CD8-positive, alpha-beta T cell (primary cell): ENCODE measurements at places on chromosomes 7 and 10.

DNA sequence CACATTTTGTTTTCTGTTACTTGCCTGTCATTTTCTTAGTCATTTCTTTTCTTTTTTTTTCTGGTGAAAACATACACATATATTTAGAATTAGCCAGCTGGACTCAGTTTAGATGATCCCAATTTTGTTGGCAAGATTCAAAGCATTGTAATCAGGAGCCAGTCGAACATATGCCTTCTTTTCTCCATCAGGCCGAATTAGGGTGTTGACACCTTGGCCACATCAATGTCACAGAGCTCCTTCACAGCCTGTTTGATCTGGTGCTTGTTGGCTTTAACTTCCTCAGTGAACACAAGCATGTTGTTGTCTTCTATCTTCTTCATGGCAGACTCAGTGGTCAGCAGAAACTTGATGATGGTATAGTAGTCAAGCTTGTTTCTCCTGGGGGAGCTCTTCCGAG, 32.6 kb downstream of the PHF14 start:
- DNase-seq: no peak

- no peak for DNase-seq
Observed at GRCh38 chr7:29563590-29564495, at the start of gene PRR15. Gene PRR15 (plus strand): TSS chr7:29563835. CDS start chr7:29566330, 2,495 bp downstream.

GRCh38 chr10:34539533-34540315, 275.4 kb downstream of the PARD3 start:
- DNase-seq: no peak

GRCh38 chr10:102678842-102679289, 34.6 kb downstream of the TRIM8 start:
- DNase-seq: no peak

DNA sequence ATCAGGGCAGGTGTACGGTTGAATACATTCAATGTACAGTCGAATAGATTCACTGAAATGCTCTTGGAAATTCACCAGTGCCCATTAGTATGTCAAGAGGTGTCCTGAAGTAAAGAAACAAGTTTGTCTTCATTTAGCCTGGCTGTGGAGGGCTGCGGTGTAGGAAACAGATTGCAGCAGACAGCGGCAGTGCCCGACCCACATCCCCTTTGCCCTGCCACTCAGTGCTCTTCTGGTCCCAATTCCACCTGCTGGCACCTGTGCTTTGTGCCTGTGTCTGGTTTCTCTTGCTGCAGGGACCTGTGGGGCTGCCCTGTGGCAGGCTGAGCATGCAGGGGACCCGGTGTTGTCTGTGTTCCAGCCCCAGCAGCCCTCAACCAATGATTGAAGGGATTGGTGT, 183.7 kb downstream of the RPS24 start:
- no peak for DNase-seq

- DNase-seq: no peak
Observed at GRCh38 chr7:33849004-33849403, 56.3 kb upstream of the BMPER start.

- no peak for DNase-seq
Observed at GRCh38 chr10:24792638-24793037, 69.0 kb upstream of the ARHGAP21 start.

GRCh38 chr7:28998105-28998504, 40.0 kb upstream of the TRIL start:
- no peak for DNase-seq

DNA sequence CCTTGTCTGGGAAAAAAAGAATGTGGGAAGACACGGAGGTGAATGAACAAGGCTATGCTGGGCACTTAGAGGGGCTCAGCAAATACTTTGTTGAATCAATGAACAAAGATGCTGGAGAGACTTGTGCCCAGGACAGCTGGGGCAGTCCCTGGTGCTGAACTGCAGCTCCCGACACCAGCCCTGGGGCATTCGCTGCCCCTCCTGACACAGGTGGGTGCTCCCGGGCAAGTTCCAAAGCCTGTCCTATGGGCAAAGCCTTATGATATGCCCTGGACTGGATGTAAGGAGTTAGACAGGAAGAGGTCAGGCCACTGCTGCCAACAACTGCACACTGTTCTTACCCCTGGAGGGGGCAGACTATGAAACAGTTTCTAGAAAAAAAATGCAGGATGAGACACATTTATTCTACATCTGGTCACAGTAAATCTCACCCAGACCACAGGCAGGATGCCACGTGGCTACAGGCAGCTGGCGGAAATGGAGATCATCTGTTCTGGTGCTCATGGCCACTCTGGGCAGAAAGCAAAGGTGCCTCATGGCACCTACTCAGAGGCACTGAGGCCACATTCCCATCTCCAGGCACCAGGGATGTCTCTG, 21.9 kb upstream of the FRAT2 start:
- no peak for DNase-seq

- no peak for DNase-seq
Observed at GRCh38 chr7:139044813-139045794, 9.3 kb upstream of the ZC3HAV1L start.

GRCh38 chr7:55641811-55642210, 69.5 kb upstream of the VOPP1 start:
- no peak for DNase-seq

- DNase-seq: no peak
Observed at GRCh38 chr7:3575753-3576531, 274.9 kb downstream of the SDK1 start.

DNA sequence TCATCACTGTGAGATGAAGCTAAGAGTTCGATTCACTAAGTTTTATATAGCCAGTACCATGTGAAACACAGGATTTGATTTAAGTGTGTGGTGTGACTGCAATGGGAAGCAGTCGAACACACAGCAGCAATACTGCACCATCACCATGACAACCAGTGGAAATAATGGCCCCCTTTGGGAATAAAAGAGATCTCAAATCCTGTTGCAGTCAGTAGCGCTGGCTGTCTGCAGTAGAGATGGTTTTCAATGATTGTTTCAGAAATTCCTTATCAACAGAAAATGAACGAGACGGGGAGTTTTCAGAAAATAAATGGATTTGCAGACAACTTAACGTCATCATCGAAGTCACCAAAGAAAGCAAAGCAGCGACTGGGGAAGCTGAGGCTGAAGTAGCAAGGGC, 91.0 kb downstream of the PTPRE start:
- no peak for DNase-seq

DNA sequence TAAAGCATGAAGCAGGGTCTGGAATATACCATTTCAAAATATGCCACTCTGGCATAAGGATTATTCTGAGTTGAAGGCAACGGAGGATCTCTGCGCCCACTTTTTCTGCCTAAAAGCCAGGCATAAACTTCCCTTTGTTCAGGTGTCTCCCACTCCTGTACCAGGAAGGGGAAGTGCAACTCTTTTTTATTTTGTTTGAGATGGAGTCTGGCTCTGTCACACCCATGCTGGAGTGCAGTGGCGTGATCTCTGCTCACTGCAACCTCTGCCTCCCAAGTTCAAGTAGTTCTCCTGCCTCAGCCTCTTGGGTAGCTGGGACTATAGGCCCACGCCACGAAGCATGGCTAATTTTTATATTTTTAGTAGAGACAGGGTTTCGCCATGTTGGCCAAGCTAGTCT, 18.2 kb downstream of the SVIL start:
- no peak for DNase-seq

DNA sequence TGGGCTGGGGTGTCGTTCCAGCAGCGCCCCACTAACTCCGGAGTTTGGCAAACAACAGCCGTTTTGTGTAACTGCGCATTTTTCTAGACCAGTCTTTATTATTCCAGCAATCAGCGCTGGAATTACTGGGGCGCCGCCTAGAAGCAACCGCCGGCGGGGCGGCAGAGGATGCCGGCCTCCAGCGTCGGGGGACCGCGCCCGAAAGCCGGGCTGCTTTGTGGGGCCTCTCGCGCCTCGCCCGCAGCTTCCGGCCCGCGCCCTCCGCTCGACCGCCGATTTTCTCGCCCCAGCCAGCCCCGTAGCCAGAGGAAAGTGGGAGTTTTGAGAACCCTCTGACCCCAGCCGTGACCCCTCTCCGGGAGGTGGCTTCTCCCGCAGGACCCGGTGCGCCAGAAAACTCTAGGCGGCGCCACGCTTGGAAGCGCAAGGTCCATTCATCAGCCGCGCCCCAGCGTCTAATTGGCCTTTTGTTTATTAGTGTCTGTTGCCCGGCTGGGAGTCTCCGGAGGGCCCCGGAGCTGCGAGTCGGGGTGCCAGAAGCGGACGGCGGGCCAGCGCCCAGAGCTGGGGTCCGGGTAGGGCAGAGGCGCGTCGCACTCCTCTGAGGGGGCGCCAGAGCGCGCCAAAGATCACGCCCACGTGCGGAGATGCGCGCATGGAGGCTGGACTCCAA, 10.7 kb downstream of the EMX2 start:
- no peak for DNase-seq

- no peak for DNase-seq
Observed at GRCh38 chr10:48801001-48801421, 116.3 kb downstream of the WDFY4 start.

- no peak for DNase-seq
Observed at GRCh38 chr7:121871188-121871587, 1.8 kb upstream of the PTPRZ1 start.

DNA sequence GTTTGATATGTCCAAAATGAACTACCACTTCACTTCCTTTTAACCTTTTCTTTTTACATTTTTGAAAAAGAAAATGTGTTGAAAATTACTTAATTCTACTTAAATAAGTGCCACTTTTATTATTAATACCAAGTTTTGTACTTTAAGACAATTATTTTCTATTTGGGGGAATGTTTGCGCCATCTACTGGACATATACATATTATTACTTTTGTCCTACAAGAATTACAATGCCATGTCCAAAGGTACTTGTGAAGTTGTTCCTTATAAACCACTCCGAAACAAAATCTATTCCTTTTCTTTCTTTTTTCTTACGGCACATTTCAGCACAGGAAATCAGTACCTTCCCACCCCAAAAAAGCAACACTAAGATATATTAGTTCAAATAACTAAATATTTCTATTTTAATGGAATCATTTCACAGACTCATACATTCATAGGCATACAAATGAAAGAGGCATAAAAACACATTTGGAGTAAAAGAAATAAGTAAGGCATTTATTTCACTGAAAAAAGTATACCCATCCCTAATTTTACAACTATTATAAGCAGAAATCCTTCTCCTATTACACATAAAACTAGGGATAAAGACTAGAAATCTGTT, 169.9 kb downstream of the RNF133 start:
- DNase-seq: no peak

GRCh38 chr10:133465950-133466474, 12.3 kb downstream of the SCART1 start:
- no peak for DNase-seq

DNA sequence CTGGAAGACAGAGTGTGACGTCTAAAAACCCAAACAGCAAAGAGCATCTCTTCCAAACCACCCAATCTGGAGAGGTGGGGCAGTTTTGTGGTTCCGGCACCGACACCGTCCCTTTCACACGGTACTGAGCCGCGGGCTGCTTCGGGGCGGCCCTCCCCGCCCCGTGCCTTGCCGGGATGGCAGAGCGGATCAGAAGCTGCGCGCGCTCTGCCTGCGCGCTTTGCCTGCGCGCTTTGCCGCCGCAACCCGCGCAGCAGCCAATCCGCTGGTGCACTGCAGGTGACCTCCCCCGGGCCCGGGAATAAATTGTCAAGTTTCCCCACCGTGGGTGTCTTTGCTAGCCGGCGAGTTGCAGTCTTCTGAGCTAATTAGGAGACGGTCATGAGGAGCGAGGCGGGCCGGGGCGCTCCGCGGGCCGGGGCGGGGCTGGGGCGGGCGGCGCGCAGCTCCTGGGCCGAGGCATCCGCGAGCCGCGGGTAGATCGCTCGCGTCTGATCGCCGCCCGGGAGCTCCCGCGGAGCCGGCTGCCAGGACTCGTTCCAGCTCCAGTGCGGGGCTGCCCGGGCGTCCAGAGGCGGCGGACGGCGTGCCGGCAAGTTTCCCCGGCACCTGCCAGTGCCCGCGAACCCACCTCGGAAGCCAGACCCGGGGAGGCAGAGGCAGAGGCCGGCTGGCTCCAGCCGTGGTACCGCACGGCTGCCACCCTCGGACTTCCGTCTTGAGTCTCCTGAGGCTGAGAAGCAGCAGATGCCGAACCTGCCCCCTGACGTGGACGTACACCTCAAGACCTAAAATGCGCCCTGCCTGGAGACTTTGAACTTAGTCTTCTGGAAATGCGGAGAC, 536.0 kb upstream of the GALNT17 start:
- DNase-seq: no peak

- no peak for DNase-seq
Observed at GRCh38 chr10:89093728-89094127, 103.1 kb downstream of the FAS start.

GRCh38 chr10:114420811-114421485, 16.6 kb upstream of the AFAP1L2 start:
- no peak for DNase-seq

- no peak for DNase-seq
Observed at GRCh38 chr10:34825414-34825813, 10.3 kb upstream of the PARD3 start.

DNA sequence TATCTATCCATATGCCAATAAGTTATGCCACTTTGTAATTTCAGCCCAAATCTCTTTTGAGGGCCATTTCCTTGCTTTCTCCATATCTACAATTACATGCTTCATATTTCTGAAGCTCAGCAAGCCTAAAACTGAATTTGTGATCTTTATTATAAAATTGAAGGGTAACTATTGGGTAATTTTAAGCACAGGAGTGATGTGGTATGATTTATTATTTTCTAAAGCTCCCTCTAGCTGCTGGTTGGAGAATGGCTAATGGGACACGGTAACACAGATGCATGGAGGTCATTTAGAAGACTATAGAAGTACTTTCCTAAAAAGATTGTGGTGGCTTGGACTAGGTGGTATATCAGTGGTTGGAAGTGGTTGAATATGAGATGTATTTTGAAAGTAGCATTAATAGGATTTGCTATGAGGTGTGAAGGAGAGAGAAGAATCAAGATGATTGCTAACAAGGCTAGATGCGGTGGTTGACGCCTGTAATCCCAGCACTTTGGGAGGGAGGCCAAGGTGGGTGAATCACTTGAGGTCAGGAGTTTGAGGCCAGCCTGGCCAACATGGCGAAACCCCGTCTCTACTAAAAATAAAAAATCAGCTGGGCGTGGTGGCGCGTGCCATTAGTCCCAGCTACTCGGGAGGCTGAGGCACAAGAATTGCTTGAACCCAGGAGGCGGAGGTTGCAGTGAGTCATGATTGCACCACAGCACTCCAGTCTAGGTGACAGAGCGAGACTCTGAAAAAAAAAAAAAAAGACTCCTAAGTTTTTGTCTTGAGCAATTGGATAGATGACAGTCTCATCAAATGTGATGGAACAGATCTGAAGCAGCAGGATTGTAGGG, 13.9 kb downstream of the KLHDC10 start:
- no peak for DNase-seq
